ENCODE measurements at places on chromosomes 12 and 14.

DNA sequence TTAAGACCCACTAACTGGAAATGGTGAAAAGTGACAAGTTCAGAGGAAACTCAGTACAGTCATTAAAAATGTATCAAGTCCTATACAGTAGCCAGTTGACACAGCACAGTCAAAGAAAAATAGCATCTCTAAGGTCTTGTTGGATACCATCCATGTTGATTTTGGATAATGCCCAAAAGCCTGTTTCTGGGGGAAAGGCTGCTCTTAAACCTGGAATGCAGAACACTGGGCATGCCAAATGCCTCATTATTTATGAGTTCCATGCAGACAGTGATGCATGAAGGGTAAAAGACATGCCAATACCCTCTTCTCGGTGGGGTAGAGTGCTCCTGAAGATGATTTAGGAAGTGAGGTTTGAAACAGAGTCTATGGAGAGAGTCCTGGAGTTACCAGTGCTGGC is 29.6 kb downstream of the KCNK13 start:
- no peak for DNase-seq

- no peak for DNase-seq
Measured at GRCh38 chr14:104171029-104171697, 32.8 kb downstream of the KIF26A start.

DNA sequence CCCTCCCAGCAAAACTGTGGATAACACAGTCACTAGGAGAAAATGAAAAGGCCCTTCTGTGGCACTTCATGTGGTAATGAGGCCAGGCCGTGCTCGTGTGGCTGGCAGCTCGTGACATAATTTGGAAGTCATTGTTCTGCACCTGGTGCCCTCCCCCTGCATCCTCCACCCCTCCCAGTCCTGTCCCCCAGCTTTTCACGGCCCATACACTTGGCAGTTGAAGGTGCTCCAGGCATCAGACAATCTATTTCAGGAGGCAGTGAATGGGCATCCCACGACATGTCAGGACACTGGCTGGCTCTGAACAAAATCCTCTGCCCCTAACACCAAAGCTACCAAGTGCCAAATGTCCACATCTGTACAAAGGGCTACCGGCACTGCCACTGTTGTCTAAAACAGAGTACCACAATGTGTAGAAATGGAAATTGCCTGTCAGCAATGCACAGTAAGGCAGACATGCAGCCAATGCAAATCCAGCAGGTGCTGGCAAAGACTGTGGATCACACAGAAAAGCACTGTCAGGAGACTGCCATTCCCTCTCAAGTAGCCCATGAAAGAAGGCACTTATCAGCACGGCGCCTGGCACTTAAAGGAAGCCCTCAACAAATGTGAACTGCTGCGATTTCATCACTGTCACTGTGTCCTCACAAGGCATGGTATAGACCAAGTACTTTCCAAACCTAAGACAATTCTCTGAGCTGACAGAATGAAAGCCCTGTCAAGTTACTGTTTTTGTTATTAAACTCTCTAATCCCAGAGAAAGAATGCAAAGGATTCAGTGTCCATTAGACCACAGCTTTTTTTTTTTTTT is 39.1 kb downstream of the CORO1C start:
- DNase-seq, result no peak

GRCh38 chr12:26298785-26299621 is 103.6 kb downstream of the SSPN start:
- peak; percentile 90 for DNase-seq

Measured in bone marrow (tissue), 2 donors.